ENCODE measurements at places on chromosomes 16 and 17. TPM values are rescaled to one million over a fixed set of nuclear protein-coding genes. Genes with fewer than 3 reads are reported as not detected.

DNA sequence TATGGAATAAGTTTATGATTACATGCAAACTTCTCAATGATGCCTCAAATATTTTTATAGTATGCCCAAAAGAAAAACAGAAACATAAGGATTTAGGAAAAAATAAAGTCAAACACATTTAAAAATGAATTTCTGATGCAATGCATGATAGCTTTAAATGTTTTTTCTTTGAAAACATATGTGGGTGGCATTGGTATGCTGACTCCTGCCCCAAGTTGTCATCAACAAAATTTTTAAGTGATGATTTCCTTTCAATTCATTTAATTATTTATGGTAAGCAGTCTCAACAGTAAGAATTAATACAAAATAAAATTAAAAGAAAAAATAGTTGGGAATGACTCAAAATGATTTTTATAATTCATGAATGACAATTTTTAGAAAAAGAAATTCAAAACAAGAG is 104.9 kb downstream of the CEP112 start:
- no peak for DNase-seq

- no peak for DNase-seq
Measured at GRCh38 chr16:52924162-52924561, 128.5 kb downstream of the CHD9NB start.

- no peak for DNase-seq
Measured at GRCh38 chr17:82224666-82225065, 4.2 kb upstream of the SLC16A3 start.

GRCh38 chr17:204427-205147 is 23.1 kb upstream of the DOC2B start:
- no peak for DNase-seq

- no peak for DNase-seq
Measured at GRCh38 chr17:32731556-32732295, 145.2 kb downstream of the MYO1D start.

KCNH6 gene
- total RNA-seq, result not detected

GRCh38 chr17:75260641-75261335 is 618 bp downstream of the GGA3 start:
- DNase-seq, result no peak

SKAP1 gene
- total RNA-seq, result not detected

DNA sequence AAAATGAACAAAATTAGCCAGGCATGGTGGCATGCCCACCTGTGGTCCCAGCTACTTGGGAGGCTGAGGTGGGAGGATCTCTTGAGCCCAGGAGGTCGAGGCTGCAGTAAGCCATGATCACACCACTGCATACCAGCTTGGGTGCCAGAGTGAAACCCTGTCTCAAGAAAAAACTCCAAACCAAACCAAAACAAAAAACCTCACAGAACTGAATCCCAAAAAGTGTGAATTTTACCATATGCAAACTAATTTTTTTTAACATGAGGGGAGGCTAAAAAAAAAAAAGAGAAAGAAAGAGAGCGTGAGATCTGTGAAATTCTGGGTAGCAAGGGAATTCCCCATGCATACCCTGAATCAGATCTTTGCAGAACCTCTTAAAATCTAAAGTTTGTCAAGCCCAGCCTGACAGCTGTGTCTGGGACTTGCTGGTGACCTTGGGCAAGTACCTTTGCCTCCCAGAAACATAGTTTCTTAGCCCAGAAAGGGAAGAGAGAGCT is 17.1 kb upstream of the CDH1 start:
- DNase-seq, result no peak

GCGR gene
- 0.52 TPM for total RNA-seq

KRT14 gene
- total RNA-seq, result 12,534 TPM

DNA sequence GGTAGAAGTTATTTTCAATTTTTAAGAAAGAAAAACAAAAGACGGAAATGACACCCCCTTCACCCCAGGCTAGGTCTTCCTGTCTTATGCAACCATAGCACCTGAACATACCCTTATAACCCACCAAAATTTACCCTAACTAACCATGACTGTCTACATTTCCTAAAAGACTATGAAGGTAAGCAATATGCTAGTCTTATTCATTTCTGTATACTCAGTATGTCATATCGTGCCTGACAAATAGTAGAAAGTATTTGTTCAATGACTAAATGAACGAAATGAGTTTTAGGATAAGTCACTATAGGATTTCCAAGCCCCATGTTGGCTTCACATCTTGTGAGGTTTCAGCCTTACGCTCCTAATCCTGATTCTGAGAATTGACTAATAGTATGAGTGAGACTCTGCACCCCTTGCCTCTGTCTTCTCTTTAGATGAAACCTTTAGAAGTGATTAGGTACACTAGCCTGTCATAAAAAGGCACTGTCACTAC is 6.5 kb downstream of the ADAT1 start:
- no peak for DNase-seq

- no peak for DNase-seq
Measured at GRCh38 chr17:78977997-78978973, 1.4 kb downstream of the LGALS3BP start.

DNA sequence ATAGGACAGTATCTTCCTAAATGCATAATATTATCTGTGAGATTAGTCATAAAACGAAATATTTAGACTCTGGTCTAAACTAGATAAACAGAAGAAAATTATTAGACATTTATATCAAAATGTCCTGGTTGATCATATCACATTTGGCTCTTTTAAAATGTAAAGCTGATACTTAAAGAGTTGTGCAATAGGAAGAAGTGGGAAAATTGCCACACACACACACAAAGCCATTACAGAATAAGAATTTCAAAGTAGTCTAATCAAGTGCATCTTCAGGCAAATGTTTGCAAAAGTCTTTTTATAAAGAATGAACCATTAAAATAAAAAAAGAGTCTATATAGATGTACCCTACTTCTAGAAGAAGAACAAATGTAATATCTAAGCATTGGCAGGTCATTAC is 301.7 kb downstream of the KIF2B start:
- DNase-seq, result no peak

- peak; percentile 86 for DNase-seq
Measured at GRCh38 chr17:43907425-43907981, at the start of gene MPP2. TSS of gene MPP2 (minus strand) at chr17:43907536. CDS start at chr17:43904460, 3,076 bp downstream.

TTLL6 gene
- not detected for total RNA-seq

DNA sequence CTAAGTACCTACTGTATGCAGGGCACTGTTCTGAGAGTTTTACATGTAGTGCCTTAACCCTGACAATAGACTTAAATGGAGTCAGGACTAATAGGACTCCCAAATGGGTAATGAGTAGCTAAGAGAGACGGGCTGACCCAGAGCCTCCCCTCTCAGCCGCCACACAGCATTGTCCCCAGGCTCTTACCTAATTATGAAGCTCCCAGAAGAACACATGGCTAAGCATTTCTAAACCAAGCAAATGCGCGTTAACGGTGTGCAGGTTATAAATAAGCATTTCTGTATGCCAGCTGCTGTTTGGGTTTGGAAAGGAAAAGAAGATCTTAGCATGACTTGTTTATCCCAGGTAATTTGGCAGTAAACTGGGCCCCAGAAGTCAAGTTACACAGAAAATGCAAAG is 14.3 kb downstream of the KATNIP start:
- no peak for DNase-seq

DNA sequence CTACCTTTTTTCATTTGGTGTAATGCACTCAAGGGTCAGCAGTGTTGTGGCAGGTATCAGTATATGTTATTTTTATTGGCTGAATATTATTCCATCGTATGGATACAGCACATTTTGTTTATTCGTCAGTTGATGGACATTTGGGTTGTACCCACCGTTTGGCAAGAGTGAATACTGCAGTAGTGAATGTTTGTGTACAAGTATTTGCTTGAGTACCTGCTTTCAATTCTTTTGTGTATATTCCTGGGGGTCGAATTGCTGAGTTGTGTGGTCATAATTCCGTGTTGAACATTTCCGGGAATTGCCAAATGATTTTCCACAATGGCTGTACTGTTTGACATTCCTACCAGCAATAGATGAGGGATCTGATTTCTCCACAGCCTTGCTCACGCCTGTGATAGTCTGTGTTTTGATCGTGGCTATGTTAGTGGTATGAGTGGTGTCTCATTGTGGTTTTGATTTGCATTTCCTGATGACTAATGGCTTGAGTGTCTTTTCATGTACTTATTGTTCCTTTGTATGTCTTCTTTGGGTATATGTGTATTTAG is 108.4 kb downstream of the OR1D5 start:
- DNase-seq, result peak; percentile 54

DNA sequence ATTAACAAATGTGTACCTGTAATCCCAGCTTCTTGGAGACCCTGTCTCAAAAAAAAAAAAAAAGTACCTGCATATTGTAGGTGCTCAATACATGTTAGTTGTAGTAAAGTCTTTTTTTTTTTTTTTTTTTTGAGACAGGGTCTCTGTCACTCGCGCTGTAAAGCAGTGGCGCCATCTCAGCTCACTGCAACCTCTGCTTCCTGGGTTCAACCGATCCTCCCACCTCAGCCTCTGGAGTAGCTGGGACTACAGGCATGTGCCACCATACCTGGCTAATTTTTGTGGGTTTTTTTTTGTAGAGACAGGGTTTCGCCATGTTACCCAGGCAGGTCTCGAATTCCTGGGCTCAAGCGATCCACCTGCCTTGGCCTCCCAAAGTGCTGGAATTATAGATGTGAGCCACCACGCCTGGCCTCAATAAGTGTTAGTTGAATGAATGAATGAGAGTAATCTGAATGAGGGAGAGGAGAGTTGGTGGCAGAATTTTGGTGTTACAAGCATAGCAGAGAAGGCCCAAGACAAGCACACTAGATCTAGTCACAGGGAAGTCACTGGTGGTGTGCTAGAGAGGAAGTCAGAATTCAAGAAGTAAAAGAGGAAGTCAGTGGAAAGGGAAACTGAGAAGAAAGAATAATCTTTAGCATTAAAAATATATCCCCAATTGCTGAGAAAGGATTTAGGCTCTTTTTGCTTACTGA is 9.4 kb upstream of the MYL4 start:
- DNase-seq, result no peak

DNA sequence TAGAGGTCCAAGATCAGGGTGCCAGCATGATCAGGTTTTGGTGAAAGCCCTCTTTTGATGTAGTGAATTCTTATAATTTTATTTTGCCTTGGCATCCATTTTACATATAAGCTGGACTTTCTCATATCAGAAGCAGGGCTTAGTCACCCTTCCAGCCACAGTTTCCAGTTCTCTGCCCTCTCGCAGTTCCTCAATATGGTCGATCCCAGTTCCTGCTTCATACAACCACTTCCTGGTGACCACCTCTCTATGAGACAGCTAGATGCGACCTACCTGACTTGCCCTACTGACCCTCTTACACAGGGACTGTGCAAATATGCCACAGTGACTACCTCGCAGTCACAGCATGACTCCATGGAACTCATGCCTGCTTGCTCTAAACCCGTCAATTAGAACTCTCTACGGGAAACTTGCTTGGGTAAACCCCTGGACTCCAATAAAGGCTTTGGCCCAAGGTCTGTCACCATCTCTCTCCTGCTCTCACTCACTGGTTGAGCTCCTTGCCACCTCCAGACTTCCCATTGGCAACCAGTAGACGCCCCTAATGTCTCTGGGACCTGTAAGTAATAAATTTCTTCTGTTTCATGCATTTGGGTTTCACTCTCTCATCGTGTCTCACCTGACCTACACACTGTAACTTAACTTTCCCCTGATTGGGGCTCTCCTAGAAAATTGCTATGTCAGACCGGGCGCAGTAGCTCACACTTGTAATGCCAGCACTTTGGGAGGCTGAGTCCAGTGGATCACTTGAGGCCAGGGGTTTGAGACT is 21.4 kb downstream of the CD300LG start:
- DNase-seq, result no peak

DNA sequence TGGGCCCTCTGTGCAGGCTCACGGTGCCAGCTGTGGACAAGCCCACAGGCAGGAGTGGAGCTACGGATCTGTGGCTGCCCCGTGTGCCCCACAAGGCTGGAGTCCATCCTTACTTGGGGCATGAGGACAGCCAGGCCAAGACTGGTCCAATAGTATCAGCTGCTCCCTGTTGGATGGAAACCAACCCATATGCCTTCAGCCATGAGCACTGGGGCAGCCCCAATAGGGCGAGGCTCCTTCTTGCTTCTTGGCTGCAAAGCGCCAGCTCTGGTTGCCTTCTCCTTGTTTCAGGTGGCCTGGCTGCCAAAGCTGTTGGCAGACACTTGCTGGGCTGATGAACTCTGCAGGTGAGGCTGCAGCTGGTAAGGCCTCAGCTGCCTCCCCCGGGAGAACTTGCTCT is 188.0 kb downstream of the ENGASE start:
- no peak for DNase-seq

GALR2 gene
- total RNA-seq, result not detected

DNA sequence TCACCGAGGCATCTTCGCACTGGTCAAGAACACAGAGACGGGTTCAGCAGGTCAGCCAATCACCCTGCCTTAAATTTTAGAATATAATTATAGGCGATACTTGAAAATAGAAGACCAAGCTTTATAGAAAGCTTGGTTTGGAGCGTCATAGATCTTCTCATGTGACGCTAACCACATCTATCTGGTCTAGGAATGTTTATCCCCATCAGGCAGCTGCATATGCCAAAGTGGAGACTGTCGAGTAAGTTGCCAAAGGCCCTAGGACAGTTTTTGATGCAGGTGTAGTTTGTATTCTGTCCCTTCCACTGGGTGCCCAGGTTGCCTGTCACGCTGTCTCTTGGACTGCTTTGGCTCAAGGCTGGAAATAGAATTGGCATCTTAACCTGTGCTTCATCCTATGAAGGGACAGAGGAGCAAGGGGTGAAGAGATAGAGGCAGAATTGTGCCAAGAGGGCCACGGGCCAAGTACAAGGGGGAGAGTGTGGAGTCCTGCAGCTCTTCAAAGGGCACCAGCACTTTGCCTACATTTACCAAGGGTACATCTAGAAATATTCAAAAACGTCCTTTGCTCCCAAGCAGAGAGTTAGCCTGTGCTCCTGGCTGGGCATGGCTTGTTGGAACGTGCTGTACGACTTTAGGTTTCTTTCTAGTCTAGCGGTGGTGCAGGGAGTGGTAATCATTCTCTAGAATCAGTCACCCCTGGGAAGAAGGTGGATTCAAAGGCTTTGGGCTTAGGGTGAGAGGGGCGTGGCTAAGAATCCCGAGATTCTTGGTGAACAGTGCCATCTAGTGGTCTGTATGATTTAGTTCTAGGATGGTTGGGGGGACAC is 5.3 kb upstream of the WIPI1 start:
- no peak for DNase-seq

- no peak for DNase-seq
Measured at GRCh38 chr17:81385320-81386111, 9.7 kb upstream of the BAHCC1 start.

GRCh38 chr17:238964-239259 is 57.5 kb upstream of the DOC2B start:
- peak; percentile 47 for DNase-seq

ADAP2 gene
- 22.5 TPM for total RNA-seq

ADAMTS18 gene
- total RNA-seq, result 0.10 TPM

DNAAF8 gene
- total RNA-seq, result 0.36 TPM

DNA sequence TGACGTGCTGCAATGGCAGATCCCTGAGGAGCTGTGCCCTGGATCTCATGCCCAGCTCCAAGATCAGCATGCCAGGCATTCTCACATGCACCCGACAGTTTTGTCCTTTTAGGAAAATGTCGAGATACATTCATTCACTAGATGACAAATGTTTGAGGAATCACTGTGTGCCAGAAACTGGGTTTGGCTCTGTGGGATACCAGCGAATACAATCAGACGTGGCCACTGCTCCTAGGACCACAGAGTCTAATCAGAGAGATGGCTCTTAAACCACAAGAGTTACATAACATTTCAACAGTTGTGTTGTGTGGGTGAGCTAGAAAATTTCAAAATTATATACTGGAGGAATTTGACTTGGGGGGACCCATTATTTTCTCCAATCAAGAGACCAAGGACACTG is 579.7 kb downstream of the CDH13 start:
- no peak for DNase-seq
